ENCODE measurements at places on chromosomes 6 and 20. TPM values are rescaled to one million over a fixed set of nuclear protein-coding genes. Genes with fewer than 3 reads are reported as not detected.

The GPR6 gene
- total RNA-seq = not detected

The FRK gene
- total RNA-seq = under 0.01 TPM

The TTLL9 gene
- total RNA-seq = not detected

GRCh38 chr6:6169141-6169540 is 151.3 kb downstream of the F13A1 start:
- DNase-seq = no peak

All from IMR-90 (cell line).